Prostate gland (tissue), 2 donors: ENCODE measurements at places on chromosomes 5 and 9. TPM values are rescaled to one million over a fixed set of nuclear protein-coding genes. Genes with fewer than 3 reads are reported as not detected.

The PHPT1 gene
- total RNA-seq: 212 TPM

GRCh38 chr5:160442824-160443431 is 21.3 kb downstream of the PTTG1 start:
- no peak overlapping the region for H3K27ac ChIP-seq
- no peak for DNase-seq
- no peaks in the 10 kb centered on the region for H3K27me3 ChIP-seq
- no peak overlapping the region for H3K4me3 ChIP-seq
- no peaks in the 10 kb centered on the region for H3K4me1 ChIP-seq
- no peaks in the 10 kb centered on the region for H3K36me3 ChIP-seq

DNA sequence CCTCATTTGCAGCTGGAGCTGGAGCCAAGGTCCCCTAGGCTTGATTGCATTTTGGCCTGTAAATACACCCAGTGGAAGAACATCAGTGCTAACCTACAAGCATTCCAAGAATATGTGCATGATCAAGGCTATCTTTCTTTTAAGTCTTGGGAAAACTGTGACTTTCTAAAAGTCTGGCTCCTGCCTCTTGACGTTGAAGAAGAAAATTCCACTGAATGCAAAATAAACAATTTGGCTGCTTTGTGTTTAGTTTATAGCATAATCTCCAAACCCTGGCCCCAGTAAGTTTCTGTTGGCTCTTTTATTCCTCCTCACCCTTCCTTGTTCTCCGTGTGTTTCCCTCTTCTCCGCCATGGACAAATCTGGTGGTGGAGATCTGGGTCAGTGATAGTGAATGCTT is 109.3 kb upstream of the TLE1 start:
- no peaks in the 10 kb centered on the region for H3K27me3 ChIP-seq
- no peak overlapping the region for H3K27ac ChIP-seq
- H3K4me1 ChIP-seq: no peaks in the 10 kb centered on the region

The NIM1K gene
- total RNA-seq: 0.14 TPM

The LHX3 gene
- total RNA-seq: not detected

DNA sequence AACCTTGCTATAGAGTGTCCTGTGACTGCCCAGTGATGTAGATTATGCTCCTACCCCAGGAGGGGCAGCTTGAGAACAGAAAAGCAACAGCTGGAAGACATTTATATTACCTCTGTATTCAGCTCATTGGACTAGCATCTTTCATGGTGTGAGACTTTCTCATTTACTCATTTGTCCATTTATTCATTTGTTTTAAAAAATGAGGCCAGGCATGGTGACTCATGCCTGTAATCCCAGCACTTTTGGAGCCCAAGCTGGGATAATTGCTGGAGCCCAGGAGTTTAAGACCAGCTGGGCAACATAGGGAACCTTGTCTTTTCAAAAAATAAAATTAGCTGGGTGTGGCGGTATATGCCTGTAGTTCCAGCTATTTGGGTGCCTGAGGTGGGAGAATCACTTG is 130.0 kb upstream of the LHFPL2 start:
- no peaks in the 10 kb centered on the region for H3K4me1 ChIP-seq
- H3K36me3 ChIP-seq: no peaks in the 10 kb centered on the region
- DNase-seq: no peak
- no peak overlapping the region for H3K4me3 ChIP-seq

DNA sequence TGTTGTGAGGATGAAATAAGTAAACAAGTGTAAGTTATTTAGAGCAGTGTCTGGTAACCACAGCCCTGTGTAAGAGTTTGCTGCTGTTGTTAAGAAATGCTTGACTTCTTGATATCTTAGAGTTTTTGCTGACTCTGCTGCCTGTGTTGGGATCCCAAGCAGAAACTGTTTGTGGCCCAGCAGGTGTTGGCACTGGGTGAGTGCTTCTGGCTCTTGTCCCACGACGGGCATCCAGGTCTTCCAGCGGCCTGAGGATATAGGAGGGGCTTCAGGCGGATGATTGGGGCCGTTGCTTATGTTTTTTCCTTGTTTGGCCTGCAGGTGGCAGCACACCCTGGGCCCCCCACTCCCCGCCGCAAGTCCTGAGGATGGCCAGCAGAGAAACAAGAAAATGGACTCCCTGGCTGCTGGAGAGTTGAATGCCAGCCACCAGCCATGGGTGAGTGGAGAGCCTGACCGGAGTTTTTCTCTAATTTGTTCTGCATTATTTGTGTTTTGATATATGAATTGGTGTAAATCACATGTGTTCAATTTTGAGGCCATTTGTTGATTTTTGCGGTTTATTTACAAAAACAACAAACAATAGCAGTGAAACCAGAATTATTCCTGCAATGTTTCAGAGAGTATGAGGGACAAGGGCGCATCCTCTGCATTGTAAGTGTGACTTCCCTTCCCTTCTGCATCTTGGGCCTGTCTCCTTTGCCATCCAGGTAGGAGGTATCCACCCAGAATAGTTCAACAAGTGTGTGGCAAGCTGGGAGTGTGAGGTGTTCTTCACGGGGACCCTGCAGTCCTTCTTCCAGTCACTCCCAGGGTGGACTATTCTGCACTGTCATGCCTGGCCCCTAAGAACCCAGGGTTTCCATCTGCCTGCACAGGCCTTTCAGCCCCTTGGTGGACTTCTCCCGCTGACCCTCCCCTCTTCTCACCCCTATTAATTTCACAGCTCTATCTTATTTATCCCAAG is 50.3 kb downstream of the SLC22A5 start:
- peak overlapping the region; percentile 50 for H3K27ac ChIP-seq
- DNase-seq: peak; percentile 67
- H3K27me3 ChIP-seq: no peaks in the 10 kb centered on the region
- H3K4me1 ChIP-seq: peaks cover 11% of the 10 kb centered on the region
- no peaks in the 10 kb centered on the region for H3K36me3 ChIP-seq

DNA sequence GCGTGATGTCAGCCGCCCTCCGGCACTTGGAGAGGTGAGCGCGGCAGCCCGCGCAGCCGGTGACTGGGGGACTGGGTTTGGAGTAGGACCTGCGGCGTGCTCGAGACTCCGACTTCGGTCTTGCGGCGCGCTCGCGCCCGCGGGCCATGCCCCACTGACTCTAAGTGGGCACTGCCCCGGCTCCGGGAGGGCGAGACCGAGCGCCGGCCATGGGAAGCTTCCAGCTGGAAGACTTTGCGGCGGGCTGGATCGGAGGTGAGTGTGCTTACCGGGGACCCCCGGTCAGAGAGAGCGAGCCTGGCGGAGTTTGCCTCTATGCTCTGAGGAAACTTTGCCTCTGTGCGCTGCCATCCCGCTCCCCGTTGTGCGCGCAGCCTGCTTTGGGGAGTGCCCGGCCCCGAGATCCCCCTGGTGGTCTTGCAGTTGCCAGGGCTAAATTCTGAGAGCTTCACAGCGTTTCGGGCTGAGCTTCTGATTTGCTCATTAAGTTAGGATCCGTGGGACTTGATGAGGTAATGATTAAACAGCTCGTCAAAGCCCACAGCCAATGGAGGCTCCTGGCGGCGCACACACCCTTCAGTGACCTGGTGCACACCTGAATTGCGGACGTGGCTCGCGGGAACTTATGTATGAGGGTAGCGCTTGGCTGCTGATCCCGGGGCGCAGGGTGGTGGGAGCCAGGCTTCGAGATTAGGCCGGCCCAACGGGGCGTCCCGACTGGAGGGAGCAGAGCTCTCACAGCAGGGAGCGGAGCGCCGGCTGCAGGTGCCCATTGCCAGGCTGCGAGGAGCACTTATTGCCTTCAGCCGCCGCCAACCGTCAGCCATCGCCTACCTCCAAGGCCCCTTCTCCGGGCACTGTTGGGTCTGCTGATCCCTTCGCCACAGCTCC is at the start of gene SLC25A48:
SLC25A48 (plus strand) TSS at position 25 of the 891 bp plus-strand sequence; CDS start at position 210, 185 bp downstream.
- H3K4me1 ChIP-seq: no peaks in the 10 kb centered on the region
- no peaks in the 10 kb centered on the region for H3K36me3 ChIP-seq
- H3K27ac ChIP-seq: no peak within 1 kb of the TSS
- no peaks in the 10 kb centered on the region for H3K27me3 ChIP-seq

DNA sequence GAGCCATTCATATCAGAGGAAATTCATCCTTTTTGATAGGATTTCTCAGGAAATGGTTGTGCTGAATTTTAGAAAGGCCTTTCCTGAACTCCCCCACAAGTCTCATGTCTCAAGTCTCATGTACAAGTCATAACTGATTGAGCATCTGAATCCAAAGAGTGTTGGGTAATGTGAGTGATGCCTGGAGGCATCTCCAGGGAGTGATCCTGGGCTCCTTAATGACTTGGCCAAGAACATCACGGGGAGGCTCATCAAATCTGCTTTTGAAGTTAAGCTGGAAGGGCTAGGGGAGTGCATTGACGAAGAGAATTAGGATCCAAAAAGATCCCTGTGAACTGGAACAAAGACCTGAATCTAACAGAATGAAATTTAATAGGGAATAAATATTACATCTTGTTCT is 79.2 kb downstream of the MAST4 start:
- DNase-seq: no peak
- no peaks in the 10 kb centered on the region for H3K36me3 ChIP-seq
- H3K27ac ChIP-seq: no peak overlapping the region
- no peaks in the 10 kb centered on the region for H3K27me3 ChIP-seq
- no peaks in the 10 kb centered on the region for H3K4me1 ChIP-seq

The C5orf52 gene
- not detected for total RNA-seq

GRCh38 chr5:160774666-160775315 is 77.2 kb downstream of the ATP10B start:
- H3K36me3 ChIP-seq: no peaks in the 10 kb centered on the region
- no peaks in the 10 kb centered on the region for H3K4me1 ChIP-seq
- H3K4me3 ChIP-seq: no peak overlapping the region
- H3K27ac ChIP-seq: no peak overlapping the region

DNA sequence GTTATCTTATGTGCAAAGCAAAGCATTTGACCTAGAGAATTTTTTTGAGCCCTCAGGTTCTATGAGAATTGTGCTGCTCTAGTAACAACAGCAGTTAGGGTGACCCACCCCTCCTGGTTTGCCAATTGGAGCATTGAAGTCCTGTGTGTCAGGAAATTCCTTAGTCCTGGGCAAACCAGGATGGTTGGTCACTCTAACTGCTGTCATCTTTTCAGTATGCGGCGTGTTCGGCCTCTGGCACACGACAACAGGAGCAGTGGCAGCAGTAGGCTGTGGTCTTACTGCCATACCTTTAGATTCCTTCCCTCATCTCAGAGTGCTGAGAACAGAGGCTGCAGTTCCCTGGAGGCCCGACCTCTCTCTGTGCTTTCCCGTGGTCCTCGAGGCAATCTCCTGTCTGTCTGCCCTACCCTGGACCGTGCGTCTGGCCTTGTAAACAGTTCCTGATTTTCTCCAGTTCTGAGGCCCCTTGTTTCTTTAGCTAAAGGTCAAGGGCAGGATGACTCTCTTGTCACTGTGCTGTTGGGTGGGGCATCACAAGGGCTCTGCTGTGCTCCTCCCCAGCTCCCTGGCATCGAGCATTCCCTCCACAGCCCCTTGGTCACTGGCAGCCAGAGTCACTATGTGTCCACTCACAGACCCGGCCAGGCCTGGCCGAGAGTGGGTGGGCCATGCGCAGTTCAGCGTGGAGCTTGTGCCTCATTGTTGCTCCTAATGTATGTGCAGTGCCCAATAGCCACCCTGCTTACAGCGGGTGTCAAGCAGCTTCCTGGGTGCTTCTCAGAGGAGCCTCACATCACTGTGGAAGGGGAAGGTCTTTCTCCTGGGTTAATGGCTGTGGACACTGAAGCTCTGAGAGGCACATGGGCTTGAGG is 18.5 kb upstream of the COL15A1 start:
- no peaks in the 10 kb centered on the region for H3K4me1 ChIP-seq
- no peak overlapping the region for H3K4me3 ChIP-seq
- DNase-seq: no peak

- no peak for DNase-seq
- H3K4me1 ChIP-seq: no peaks in the 10 kb centered on the region
Measured at GRCh38 chr9:122007837-122008236, 85.3 kb downstream of the TTLL11 start.

DNA sequence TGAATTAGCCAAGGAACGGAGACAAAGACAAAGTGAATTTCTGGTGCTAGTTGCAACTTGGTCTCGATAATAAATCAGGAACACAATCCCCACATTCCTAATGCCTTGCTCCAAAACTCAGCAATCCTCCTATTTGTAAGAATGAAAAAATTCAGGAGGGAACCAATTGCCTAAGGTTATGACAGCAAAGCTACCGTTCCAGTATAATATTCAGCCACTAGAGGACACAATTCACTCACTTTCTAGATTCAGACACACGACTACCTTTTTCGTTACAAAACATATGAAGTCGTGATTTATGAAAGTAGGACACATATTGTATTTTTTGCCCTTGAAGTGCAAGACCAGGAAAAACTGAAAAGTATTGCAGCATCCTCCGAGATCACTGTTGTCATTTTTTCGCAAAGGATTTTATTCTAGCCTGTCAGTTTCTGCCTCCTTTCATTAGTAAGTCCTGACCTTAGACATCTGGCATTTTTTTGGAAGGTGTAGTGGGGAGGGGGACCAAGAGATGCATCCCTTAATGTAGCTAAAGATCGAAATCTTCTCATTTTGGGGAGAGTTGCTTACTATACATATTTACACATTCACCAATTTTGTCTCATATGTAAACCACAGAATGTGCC is 133.1 kb downstream of the DOCK8 start:
- DNase-seq: no peak
- H3K27me3 ChIP-seq: no peaks in the 10 kb centered on the region
- H3K4me3 ChIP-seq: no peak overlapping the region
- H3K4me1 ChIP-seq: no peaks in the 10 kb centered on the region
- H3K27ac ChIP-seq: no peak overlapping the region

DNA sequence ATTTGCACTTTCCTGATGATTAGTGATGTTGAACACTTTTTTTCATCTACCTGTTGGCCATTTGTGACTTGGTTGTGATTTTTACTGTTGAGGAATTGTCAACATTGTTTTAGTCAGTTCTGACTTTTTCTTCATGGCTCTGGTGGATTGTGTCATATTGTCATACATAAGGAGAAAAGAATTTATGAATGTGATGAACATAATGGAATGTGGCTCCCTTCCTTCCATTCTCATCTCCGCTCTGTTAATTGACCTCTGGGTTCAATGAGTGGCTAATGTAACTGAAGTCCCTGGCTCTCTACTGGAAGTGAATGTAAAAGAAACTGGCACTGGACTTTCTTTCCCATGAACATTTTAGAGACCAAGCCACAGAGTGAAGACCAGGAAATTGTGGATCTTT is 49.2 kb downstream of the KIAA1958 start:
- H3K4me3 ChIP-seq: no peak overlapping the region
- no peaks in the 10 kb centered on the region for H3K27me3 ChIP-seq
- no peak overlapping the region for H3K27ac ChIP-seq
- H3K4me1 ChIP-seq: no peaks in the 10 kb centered on the region
- no peaks in the 10 kb centered on the region for H3K36me3 ChIP-seq
- DNase-seq: no peak
